ENCODE measurements at places on chromosomes 2 and 18.

DNA sequence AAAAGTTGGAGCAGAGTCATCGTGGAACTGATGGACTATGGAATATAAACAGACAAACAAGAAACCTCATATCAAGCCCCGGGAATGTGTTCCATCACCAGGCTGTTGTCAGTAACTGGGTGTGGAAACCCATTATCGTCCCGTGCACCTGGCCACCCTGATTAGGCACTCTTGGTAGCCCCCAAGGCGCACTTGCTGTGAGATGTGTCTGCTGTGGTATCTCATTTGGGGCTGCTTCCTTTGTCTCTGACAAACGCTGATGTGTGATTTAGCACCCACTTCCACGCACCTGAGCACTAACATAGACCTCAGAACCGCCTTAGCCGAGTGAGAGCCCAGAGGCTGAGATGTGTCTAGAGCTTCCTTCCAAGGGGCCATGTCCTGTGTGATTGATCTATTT is 96.3 kb downstream of the PRPF40A start:
- DNase-seq: no peak

GRCh38 chr2:191218292-191218898 is 26.8 kb upstream of the MYO1B start:
- peak; percentile 87 for DNase-seq

DNA sequence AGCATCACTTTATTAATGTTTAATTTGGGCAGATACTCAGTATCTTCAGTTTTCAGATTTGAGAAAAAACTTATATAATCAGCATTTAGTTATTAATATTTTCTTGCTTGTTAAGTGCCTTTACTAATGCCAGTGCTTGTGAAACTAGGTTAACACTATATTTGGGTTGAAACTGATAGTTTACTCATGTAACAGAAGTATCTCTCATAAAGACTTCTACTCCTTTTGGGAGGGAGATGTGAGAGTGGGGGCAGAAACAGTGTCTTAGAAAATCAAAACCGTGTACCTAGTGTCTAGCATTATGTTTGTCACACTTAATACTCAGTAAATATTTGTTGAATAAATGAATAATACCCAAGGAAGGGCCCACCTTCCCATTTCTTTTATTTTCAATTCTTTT is 129.5 kb downstream of the MSTN start:
- no peak for DNase-seq

GRCh38 chr18:47946889-47947288 is 16.4 kb upstream of the SMAD2 start:
- DNase-seq: no peak

GRCh38 chr2:20592106-20593071 is 58.5 kb downstream of the HS1BP3 start:
- no peak for DNase-seq

DNA sequence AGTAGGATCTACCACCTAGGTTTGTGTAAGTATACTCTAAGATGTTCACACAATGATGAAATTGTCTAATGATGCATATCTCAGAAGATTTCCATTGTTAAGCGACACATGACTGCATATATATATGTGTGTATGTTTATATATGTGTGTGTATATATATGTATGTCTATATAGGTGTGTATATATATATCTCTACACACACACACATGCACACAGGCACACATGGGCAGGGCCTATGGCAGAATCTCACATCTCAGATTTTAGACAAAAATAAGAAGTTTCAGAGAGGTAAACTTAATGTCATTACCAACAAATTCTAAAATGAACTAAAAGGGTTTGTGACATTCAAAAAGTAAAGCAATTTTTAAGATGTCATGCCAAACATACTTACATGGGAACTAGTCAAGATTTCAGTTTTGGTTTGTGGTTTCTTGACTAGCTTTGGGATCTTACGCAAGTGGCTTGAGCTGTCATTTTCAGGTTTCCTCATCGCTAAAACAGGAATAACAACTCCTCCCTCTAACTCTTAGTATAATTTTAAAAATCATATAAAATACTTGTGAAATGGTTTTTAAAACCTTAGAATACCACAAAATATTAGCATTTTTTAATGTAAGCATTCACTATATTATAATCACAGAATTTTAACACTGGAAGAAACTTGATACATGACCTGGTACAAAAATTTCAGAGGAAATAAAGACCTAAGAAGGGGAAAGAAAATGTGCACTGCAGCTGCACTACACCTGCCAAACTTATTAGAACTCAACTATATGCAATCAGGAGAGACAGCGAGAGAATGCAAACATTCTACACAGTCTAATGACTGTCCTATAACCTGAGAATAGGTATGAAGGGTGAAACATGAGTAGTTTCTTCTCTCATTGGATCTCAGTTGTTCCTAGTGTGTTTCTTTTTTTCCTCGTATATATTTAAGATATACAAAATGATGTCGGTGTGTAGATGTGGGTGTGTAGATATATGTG is 75.7 kb downstream of the TTC21B start:
- peak; percentile 54 for DNase-seq

GRCh38 chr18:31162419-31162793 is 250 bp downstream of the DSC1 start:
- no peak for DNase-seq

- DNase-seq: peak; percentile 87
Observed at GRCh38 chr2:109164739-109165221, 35.8 kb downstream of the SH3RF3 start.

- DNase-seq: no peak
Observed at GRCh38 chr18:50424877-50425690, 50.2 kb downstream of the SKA1 start.

DNA sequence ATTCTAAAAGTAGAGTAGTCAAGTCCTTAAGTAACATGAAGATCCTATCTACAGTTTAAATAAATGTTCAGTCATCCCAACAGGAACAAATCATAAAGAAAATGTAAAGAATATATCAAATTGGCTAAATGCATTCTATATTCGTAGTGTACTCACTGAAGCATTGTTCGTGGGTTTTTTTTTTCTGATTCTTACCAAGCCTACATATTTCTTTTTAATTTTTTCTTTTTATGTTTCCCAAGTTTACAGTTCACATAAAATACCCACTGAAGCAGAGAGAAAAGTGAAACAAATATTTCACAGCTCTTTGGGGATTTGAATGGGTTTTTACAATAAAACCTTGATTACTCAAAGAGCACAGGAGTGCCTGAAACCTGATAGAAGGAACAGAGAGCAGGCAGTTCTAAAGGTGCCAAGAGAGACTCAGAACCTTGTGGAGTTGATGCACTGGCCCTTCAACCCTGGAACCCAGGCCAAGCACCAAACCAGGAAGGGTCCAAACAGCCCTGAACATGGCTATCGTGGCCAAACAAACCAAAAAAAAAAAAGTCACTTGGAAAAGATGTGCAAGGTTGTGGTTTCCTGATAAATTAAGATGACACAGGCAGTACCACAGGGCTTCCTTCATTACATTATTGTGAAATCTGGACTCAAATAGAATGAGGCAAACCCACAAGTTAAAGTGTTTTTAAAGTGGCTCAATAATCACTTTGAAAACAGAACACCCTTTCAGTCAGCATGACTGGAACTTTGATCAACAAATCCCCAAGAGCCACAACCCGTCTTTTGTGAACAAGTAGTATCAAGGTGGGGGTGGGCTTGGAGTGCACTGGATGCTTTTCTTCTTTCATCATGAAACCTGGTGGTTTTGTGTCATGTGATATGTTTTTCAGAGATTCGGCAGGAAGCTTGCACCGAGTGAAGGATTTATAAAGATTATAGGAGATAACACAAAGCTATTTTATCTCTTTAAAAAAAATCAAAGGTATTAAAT is 245.0 kb upstream of the FN1 start:
- DNase-seq: peak; percentile 81

All from fibroblast of skin of scalp (primary cell).